ENCODE measurements at places on chromosomes 7 and 10.

DNA sequence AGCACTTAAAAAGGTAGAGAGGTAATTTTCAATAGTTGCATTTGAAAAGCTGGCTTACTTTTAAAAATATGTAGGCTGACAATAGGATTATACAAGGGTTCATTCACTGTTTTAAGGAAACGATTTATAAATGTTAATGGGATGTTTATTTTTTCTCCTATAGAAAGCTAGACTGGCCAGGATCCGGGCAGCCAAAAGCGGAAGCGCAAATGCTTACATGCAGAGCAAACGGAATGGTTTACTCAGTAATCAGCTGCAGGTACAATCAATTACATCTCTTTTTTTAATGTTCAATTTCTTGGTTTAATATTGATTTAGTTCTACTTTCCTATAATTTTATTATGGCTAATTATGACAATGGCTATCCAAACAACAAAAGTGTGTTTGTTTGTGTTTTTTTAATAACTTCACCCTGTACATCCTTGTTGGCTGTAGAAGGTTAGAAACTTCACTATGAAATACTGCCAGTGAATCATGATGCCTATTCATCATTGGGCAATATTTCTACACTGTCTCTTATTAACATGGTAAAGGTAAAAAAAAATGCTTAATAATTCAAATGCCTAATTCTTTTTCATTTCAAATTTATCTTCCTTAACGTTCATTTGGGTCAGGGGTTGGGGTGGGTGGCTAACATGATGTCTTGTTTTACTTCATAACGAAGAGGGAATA lies 116.4 kb downstream of the TSPAN12 start:
- DNase-seq: no peak

DNA sequence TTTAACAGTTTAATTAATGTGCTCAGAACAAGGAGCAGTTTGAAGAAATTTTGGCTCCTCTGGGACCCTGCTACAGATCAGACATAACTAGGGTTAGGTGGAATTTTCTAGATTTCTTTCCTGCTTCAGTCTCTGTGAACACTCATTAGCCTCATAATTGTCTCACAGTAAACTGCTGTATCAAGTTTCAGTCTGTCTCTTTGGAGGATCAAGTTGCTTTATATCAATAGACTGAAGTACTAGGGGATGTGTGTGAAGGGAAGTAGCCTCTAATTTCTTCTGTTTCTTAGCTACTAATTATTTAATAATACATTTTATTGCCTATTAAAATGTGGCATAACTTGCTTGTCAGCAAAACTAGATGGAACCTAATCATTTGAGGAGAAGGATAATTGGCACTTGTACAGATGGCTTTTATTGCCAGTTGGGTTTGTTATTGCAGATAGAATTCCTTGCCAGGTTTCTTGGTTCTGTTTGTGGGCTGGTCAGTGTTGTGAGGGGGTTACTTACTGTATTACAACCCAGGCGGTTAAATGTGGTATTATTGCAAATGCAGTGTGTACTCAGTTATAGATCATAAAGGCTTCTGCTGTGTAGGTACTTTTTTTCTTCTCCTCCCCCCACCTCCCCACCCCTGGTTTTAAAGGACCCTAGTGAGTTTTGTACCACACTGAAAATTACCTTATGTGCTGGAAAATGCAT lies 758.0 kb downstream of the AUTS2 start:
- no peak for DNase-seq

- peak; percentile 59 for DNase-seq
Observed at GRCh38 chr7:76318488-76319353, 16.2 kb downstream of the HSPB1 start.

- peak; percentile 54 for DNase-seq
Observed at GRCh38 chr7:93914581-93915066, 6.9 kb upstream of the GNG11 start.

DNA sequence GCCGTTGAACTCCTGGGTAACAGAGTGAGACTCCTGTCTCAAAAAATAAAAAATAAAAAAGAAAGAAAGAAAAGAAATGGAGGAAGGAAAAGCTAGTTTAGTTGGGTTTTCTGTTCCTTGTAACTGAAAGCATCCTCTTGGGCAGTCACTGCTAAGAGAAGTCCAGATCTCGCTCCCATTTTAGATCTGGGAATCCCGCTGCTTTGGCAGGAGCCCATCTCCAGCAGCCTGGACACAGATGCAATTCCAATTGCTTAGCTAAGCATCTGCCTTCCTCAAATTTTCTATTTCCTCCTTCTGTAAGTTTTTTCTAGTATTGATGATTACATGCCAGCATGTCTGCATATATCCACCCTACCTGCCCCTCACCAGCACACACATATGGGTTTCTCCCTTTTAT lies 54.1 kb downstream of the DENND2A start:
- no peak for DNase-seq

DNA sequence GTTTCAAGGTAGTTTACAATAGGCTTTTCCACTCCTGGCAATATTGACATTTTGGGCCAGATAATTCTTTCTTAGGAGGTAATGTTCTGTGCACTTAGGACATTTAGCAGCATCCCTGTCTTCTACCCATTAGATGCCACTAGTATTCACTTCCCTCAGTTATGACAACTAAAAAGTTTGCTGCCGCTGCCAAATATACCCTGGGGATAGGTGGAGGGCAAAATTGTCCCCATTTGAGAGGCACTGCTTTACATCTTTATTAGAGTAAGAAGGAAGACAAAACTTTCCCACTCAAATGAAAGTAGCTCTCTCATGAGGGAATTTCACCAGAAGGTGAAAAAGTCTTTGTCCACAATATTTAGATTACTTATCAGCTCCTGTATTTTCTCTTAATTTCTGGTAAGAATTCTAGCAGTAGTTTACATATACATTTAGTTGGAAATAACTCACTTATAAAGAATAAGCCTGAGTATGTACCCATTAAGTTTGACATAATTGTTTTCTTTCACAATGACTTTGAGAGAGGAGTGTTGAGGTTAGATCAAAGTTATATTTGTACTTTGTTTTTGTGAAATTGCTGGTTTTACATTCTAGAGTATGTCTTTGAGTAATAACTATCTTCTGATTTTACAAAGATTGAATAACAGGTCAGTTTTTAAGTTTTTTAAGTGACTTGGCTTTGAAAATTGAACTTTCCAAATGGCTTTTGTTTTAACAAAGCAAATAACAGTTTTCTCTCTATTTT lies 46.0 kb downstream of the HELLS start:
- no peak for DNase-seq
